ENCODE measurements at places on chromosomes 11 and 22.

- DNase-seq = no peak
Observed at GRCh38 chr11:46917762-46918082, 628 bp downstream of the LRP4 start.

DNA sequence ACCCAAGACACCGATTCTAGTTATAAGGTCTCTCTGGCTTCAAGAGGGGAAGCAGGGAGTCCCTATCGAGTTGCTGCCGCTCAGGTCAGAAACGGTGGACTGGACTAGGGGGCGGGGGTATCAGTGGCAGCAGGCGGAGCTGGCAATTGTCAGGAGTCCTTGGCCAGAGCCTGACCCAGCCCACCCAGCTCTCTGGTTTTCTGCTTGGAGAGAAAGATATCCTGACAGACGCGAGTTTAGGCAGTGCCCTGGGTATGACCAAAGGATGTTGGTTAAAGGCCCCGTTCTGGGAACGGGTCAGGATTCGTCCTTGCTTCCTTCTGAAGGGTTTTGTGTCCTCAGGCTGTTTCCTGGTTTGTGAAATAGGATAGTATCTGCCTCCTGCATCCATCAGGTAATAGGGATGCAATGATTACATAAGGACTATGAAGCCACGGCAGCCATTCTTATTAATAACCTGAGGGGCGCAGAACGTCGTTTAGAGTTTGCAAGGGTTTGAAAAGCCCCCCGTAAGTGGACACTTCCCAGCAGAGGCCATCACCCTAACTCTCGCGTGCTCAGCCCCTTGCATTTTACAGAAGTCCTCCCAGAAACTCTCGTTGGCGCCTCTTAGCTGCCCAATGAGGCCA lies 700 bp upstream of the DEPDC5 start:
- no peak for DNase-seq

DNA sequence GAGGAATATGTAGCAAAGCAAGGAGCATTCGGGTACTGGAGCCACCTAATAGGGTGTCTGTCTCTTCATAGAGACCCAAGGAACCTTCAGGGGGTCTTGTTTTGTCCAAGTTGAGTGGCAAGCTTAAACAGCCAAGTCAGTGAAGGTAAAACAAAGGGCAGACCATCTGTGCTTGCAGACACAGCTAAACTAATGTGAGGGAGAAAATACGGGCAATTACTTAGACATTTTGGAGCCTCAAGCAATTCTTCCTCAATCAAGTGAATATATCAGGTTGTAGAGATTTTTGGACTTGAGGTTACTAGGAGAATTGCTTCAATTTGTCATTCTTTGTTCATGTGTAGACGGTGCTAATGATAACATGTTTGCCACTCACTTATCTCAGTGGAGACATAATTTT lies 148.2 kb upstream of the ARHGAP20 start:
- no peak for DNase-seq

- no peak for DNase-seq
Observed at GRCh38 chr11:14323118-14323676, 35.8 kb downstream of the RRAS2 start.

DNA sequence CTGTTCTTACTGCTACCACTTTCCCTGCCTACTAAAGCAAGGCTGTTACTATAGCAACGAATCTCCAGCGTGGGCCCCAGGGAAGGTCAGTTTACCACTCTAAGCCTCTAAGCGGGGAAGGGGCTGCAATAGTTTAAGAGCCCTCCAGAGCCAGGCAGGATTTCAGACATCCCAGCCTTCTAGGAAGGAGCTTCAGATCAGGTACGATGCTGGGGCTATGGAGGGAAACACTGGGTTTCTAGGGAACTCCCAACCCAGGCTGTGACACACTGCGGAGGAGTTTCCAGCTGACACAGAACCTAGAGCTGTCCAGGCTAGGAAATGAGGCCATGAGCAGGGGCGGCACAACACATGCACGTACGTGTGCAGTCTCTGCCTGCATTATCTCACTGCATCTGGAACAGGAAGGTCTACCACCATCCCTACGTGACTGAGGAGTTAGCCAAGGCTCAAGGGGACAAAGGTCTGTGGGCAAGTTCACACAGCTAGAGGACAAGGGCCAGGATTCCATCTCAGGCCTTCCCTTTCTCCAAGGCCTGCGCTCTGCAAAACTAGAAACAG lies 20.4 kb downstream of the HPS4 start:
- DNase-seq = no peak

DNA sequence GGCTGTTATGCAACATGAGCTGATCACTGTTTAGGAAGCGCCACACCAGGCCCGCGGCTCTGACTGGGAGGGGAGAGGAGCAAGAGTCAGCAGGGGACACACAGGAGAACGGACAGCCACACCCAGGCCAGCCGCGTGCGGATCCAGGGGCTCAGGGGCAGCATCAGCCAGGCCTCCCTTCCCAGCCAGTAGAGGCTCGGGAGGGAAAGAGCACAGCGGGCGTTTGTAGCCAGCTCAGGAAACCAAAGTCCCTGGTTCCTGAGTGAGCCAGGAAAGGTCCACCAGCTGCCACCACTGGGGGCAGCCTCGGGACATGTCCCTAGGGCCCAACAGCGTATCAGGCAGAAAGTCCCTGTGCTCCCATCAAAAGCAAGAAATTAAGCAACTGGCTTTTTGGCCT lies 71.8 kb upstream of the PITPNB start:
- peak; percentile 76 for DNase-seq

GRCh38 chr22:33513388-33514338 lies 406.6 kb downstream of the LARGE1 start:
- no peak for DNase-seq

DNA sequence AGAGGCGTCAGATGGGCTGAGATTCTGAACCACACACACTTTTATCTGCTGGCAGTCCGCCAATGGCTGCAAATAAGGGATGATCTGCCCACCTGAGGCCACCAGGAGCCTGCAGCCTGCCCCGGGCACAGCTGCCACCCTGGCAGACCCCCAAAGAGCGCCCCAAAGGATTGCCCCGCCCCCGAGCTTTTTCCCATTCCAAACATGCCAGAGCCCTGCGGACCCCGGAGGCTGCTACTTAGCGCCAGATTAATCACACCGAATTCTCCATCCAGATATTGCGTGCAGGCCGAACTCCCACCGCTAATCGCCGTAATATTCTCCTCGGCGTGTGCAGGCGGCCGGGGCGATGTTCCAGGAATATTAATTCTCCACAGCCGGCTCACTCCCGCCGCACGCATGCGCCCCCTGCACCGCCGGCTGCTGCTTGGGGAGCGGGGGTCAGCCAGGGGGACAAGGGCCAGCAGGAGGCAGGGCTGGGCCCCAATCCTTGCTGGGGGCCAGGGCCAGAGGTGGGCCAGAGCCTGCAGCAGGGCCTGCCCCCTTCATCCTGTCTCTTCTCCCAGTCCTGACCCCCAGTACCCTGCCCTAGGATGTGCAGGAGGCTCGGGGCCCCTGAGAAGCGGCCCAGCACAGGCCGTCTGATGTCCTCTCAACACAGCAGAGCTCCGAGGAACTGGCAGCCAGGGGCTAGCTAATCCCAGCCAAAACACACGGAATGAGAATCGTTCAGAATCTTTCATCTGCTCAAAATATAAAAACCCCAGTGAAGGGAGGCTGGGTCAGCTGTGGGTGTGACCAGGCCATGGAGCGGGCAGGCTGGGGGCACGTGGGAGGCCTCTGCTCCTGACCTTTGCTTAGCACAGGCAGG lies 19.5 kb upstream of the TCF20 start:
- no peak for DNase-seq
